Hypothalamus (tissue), 51 donors: ENCODE measurements at places on chromosomes 16 and 17.

GRCh38 chr17:74754832-74755231 is 6.4 kb downstream of the NHERF1 start:
- DNase-seq = no peak

DNA sequence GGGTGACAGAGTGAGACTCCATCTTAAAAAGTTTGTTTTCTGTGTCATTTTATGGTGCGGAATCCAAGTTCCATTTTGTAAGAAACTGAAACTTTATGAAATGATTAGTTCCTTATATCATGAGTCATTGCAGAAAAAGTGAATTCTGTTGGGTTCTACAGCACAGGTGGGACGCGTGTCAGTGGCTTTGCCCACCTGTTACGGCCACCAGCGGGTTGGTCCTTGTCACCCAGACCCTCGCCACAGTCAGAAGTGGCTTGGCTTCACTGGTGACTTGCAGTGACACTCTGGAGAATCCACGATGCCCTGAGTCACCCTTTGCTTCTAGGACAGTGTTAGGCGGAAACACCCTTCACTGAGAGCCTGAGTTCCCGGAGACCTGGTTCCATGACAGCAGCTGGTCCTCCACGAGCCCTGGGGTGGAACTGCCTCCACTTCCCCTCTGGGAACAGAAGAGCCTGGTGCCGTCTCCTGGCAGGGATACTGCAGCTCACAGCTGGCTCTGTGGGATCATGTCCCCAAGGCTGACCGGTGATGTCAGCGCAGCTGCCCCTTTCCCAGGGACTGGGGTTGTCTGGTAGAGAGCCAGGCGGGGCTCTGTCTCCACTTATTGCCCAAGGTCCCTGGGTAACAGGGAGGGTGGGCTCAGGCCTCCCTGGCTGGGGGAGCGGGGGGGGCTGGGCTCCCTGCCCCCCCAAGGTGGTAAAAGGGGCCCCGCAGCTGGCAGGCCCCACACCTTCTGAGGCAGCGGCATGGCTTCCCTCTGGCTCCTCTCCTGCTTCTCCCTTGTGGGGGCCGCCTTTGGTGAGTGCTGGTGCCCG is at the start of gene CTRB1:
CTRB1 (plus strand) TSS at position 733 of the 821 bp plus-strand sequence; CDS start at position 753, 20 bp downstream.
- DNase-seq = no peak

GRCh38 chr17:15952916-15953790 is 8.2 kb downstream of the ADORA2B start:
- DNase-seq = no peak

- no peak for DNase-seq
Measured at GRCh38 chr16:65697065-65697464, 575.2 kb upstream of the CDH11 start.
